ENCODE measurements at places on chromosomes 7 and 10. TPM values are rescaled to one million over a fixed set of nuclear protein-coding genes. Genes with fewer than 3 reads are reported as not detected.

- H3K4me1 ChIP-seq: no peaks in the 10 kb centered on the region
- no peak overlapping the region for H3K27ac ChIP-seq
- H3K27me3 ChIP-seq: peaks cover 6% of the 10 kb centered on the region
- no peaks in the 10 kb centered on the region for H3K36me3 ChIP-seq
- no peak for DNase-seq
These were observed 3.5 kb upstream of the GNGT1 start for GRCh38 chr7:93902777-93903423.

DNA sequence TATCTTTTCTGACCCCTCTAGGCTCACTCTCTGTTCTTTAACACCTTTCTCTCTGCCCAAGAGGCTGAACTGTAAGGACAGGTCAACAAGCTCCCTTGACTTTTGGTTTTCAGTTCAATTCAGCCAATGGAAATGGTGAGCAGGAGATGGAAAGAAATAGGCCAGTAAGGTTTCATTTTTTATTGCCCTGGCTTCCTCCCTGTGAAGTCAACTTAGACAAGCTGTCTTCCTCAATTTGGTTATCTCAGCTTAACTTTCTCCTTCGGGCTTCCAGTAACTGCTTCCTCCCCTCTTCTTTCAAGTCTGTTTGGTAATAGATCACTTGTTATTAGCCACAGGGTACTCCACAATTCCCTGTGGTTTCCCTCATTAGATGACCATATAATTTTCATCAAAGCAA lies 19.7 kb downstream of the LIPK start:
- peaks cover 5% of the 10 kb centered on the region for H3K27me3 ChIP-seq
- no peak for DNase-seq

- no peaks in the 10 kb centered on the region for H3K4me1 ChIP-seq
- H3K4me3 ChIP-seq: no peak overlapping the region
- DNase-seq: no peak
- no peak overlapping the region for H3K27ac ChIP-seq
- H3K36me3 ChIP-seq: no peaks in the 10 kb centered on the region
- peaks cover 10% of the 10 kb centered on the region for H3K27me3 ChIP-seq
These were observed 18.6 kb upstream of the SDK1 start for GRCh38 chr7:3282457-3282856.

GRCh38 chr7:28297801-28298459 lies 114.4 kb upstream of the CREB5 start:
- no peaks in the 10 kb centered on the region for H3K4me1 ChIP-seq
- H3K27ac ChIP-seq: no peak overlapping the region
- no peaks in the 10 kb centered on the region for H3K27me3 ChIP-seq
- H3K36me3 ChIP-seq: no peaks in the 10 kb centered on the region
- DNase-seq: no peak
- no peak overlapping the region for H3K4me3 ChIP-seq

DNA sequence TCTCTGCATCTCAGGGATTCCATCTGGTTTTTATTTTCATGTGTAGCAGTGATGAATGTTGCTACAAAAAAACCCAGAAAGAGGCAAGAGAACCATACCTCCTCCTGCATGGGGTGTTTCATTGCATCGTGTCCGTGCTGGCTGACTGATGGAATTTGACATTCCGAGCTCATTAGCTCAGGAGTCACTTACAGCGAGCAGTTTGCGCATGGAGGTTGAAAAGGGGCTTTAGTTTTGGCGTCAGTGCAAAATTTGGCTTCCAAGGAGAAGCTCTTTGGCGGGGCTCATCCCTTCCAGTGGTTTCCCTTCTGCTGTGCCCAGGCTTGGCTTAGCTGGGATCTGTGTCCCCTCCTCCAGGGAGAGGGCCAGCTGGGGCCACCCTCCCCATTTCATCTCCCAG lies 25.8 kb downstream of the EMX2 start:
- peaks cover 9% of the 10 kb centered on the region for H3K27me3 ChIP-seq
- H3K36me3 ChIP-seq: no peaks in the 10 kb centered on the region
- no peak overlapping the region for H3K4me3 ChIP-seq
- H3K27ac ChIP-seq: no peak overlapping the region
- DNase-seq: no peak

GRCh38 chr10:15367296-15368085 lies 3.6 kb downstream of the FAM171A1 start:
- H3K4me1 ChIP-seq: peaks cover 3% of the 10 kb centered on the region
- no peak overlapping the region for H3K27ac ChIP-seq
- H3K4me3 ChIP-seq: no peak overlapping the region
- H3K27me3 ChIP-seq: peaks cover 6% of the 10 kb centered on the region

KNDC1 gene
- not detected for total RNA-seq

DYNC1I1 gene
- total RNA-seq: not detected

AKR1C2 gene
- total RNA-seq: not detected
